ENCODE measurements at places on chromosomes 1 and 21.

DNA sequence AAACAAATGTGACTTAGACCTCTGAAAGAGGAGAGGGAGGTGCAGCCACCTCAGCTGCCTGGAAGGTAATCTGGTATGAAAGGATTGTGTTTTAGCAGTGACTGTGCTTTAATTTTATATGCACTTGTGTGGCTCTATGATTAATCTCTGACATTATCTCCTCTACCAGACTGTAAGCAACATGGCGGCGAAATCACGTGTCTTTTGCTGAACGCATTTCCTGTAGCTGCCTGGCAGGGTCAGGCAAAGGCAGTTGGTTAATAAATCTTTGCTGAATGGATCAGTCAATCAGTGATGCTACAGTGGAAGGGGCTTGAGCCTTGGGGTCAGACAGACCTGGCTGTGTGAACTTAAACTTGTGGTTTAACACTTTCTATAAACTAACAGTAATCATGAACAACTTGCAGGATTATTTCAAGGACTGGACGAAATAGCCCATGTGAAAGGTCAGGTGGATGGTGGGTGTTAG, 96.9 kb downstream of the ADSS2 start:
- DNase-seq = no peak

GRCh38 chr21:27694667-27695066, 727.8 kb upstream of the ADAMTS5 start:
- no peak for DNase-seq

- DNase-seq = no peak
These were observed 66.7 kb upstream of the AJAP1 start for GRCh38 chr1:4587721-4588120.

- no peak for DNase-seq
These were observed 258.0 kb downstream of the LTN1 start for GRCh38 chr21:28734522-28735175.

DNA sequence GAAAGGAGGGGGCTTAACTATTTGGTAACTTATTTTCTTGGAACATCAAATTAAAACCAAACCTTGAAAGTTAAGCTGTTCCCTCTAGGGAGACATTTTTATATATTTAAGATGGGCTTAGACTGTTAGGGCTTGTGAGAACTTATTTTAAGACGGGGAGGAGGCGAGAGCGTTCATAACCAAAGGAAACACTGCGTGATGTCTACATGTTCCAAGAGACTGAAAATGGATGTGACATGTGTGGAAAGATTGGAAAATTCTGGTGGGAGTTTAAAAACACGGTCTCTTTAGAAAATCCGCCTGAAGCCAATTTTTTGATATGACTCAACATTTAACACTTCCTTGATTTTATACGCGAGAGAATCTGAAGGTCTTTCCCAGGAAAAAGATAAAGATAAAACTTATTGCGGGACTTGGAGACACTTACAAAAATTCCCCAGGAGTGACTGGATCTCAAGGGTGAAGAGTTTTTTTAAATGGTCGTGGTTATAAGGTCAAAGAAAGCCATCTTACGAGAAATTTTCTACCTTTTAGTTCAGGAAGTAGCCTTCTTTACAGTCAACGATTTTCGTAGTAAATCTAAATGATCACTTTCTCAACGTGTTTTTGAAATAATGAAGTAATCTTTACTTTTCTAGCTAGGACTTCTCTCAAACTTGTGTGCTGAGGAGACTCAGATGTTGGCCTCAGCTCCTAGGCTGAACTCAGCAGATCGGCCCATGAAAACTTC, 828 bp downstream of the PNRC2 start:
- no peak for DNase-seq

GRCh38 chr1:41338820-41339219, 22.4 kb upstream of the FOXO6 start:
- DNase-seq = no peak

DNA sequence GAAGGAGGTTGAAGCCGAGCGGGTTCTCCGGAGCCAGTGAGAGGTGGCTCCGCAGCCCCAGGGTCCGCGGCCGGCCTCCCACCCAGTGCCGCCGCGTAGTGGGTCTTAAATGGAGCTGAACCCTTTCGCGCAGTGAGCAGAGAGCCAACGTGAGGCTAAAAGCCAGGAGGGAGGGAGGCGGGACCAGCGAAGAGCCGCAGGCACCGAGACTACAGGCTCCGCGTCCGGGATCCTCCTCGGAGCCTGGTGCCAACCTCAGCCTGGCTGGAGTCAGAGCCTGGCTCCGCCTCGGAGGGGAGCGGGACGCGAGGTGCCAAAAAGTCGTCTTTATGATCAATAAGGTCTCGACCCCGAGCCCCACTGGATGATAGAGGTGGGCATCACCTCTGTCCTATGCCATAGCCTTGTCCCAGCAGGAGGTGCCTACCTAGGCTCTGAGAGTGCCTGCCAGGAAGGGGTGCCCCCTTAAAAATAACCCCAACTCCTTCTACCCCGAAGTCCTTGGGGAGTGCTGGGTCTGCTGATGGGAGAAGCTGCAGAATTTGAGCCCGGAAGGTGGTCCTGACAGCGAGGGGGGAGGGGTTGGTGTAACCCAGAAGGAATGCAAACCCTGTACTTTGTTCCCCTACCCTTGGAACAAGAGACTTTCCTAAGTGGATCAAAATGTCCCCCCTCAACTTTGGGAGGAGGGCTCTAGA, 1.6 kb downstream of the IGSF21 start:
- DNase-seq = no peak

DNA sequence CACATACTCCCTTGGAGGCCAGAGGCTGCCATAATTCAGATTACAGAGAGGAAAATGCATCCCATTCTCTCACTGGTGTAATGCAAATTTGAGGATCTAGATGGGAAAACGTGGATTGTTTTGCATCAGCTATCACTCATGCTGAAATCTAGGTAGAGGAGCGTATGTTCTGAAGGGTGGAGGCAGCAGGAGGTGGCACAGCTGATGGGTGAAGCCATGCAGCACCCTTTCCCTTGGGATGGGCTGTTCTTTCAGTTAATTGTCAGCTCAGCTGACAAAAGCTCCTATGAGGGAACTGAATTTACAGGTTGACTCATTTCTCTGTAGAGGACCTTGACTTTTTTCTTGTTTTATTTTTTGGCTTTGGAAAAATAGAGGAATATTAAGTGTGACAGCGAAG, 41.8 kb downstream of the CAMTA1 start:
- no peak for DNase-seq

- no peak for DNase-seq
These were observed 26.9 kb upstream of the ESRRG start for GRCh38 chr1:216750031-216750627.

DNA sequence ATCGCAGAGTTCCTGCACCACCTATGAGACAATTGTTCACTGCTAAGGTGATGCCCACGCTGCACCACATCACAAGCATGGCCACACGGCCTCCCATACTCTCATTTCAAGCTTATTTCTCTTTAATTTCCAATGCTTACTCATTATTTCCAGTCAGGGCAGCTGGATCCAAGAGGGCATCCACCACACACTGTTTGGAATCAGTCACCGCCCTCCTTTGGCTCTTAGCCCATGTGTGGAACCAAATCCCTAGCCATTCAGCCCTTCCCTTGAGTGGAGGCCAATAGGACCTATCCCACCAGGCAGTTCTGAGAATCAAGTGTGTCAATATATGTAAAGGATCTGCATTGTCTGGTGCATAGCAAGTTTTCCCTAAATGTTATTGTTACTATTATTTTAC, 26.3 kb upstream of the PALMD start:
- DNase-seq = no peak

- DNase-seq = no peak
These were observed 44.8 kb downstream of the GPR161 start for GRCh38 chr1:168091720-168092550.

DNA sequence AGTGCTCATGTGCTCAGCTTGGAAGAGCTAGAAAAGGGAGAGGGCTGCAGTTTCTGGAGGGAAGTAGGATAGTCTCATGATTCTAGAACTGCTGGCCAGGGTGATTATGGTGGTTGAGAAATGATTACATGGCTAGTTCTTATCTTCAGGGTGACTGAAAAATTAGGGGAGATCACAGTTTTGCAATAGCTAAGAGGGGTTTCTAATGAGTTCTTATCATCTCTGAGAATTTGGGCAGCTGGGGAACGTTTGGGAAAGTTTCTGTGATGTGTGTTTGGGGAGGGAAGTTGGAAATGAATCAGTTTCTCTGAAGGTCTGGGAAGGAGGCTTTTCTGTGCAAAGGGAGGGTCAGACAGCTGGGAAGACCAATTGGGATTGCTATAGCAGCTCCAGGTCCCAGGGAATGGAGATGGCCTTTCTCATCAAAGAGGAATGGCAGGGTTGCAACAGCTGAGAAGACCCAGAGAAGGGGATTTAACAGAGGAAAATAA, 7.6 kb upstream of the RHOU start:
- no peak for DNase-seq

- DNase-seq = no peak
These were observed 32.7 kb downstream of the TTC39A start for GRCh38 chr1:51297401-51298321.

DNA sequence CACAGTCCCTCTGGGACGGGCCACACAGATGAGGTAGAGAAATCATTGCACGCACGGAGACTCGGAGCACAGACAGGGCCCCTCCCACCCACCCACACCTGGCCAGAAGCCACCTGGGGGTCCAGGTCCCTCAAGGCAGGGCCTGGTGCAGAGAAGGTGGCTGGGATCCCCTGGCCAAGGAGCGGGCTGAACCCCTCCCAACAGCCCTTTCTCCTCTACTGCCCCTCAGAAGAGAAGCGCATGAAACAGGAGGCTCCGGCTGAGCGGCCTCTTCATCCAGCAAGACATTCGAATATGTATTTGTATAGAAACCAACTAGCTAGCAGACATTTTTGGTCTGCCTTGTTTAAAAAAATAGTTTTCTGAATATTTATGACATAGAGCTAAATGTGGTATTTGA, 29.0 kb downstream of the WNT9A start:
- no peak for DNase-seq

DNA sequence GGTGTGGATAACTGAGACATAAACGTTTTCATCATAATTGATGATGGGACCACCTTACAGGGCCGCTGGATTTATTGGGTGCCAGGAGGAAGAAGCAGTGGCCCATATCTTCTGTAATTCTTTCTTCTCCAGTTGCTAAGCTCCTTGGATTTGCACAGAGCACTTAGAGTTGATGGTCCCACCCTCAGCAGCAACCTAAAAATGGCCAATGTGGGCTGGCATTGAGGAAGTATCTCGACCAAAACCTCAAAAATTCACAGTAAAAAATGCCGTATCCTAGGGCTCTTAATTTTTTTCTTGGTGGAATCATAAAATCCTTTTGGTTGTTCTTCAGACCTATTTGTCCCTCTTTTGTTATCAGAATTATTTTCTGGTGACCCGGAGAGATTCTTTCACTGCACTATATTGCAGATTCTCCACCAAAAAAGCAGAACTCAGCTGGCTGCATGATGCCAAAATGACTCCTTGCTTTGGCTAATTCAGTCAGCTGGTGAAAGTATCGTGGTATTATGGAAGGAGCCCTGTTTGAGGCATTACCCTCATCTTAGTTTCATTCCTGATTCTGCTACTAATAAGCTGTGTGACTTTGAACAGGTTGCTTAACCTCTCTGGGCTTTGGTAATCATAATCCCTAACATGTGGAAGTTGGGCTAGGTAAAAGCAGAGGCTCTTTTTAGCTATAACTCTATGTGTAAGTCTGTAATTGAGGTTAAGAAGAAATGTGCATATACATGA, 27.6 kb downstream of the KIRREL1 start:
- no peak for DNase-seq

DNA sequence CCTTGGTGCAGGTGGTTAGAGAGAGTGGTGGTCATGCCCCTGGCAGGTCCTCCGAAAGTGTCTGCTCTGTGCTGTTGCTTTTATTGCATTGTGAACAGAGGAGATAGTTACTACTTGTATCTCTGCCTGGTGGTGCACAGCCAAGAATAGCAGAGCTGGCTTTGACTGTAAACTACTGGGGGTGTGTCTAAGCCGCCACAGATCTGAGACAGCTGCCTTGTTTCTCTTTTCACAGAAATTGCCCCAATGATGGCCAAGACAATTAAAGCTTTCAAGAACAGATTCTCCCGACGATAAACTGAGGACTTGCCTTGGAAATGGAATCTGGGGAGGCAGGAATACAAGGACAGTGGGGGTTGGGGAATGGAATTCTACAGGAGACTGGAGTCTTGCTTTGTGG, 16.0 kb downstream of the ELOA start:
- DNase-seq = no peak

GRCh38 chr1:93111561-93111960, 32.5 kb downstream of the MTF2 start:
- DNase-seq = no peak

- DNase-seq = peak; percentile 72
These were observed 102.3 kb upstream of the LMO4 start for GRCh38 chr1:87226341-87226760.

All from HL-60 (cell line).